ENCODE measurements at places on chromosomes 4 and X.

GRCh38 chr4:55866290-55866907, 13.0 kb downstream of the EXOC1 start:
- DNase-seq: no peak

DNA sequence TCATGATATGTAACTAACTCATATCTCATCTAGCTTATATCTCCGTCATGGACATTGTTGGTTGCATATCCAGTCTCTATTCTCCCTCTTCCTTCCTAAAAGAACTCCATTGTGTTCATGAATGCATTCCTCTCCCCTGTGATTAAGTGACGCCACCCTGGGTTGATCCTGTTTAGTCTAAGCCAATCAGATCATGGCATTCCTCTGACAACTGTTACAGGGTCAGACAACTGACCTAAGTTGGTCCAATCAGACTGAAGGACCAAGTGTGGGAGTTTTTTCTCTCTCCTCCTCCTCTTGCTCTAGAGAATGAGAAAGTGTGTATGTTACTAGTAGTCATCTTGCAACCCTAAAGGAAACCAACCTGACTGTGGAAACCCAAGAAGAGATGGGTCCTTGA, 3.6 kb downstream of the APOO start:
- no peak for DNase-seq

DNA sequence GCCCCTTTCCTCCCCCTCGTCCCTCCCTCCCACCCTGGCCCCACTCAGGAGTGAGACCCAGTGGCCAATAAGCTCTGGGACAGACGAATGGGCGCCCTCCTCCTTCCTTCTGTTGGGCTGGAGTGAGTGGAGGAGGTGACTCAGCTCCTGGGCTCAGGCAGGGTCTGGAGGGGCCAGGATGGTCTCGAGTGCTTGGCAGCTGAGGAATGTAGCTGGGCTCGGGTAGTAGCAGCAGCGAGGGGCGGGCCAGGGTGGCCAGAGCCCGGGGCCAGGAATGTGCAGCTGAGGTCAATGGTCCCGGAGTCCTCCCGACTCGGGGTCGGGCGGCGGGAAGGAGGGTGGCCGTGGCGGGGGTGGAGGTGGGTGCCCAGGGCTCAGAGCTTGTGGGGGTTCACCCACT, 15.0 kb downstream of the G6PD start:
- DNase-seq: no peak

GRCh38 chrX:145817331-145818185, at the start of gene SLITRK2:
SLITRK2 (plus strand) TSS chrX:145817829; CDS start chrX:145822426, 4,597 bp downstream.
- no peak for DNase-seq

GRCh38 chr4:26613237-26613636, 29.4 kb downstream of the TBC1D19 start:
- DNase-seq: no peak

DNA sequence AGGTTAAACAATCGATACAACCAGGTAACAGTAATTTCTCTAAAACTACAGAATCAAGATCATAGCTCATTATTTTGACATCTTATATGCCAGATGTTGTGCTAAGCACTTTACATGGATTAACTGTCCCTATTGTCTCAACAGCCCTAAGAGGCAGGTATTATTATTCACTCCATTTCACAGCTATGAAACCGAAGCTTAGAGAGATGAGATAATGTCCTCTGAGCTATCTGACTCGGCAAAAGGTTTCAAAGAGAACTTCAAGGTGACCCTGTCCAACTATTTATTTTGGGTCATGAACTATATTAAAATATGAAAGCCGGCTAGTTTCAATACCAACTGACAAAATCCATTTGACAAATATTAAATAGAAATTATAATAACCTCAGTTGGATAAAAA, 10.3 kb downstream of the SLC25A5 start:
- DNase-seq: no peak

All from SK-N-DZ (cell line).